Sciatic nerve (tissue), 2 donors: ENCODE measurements at places on chromosomes 6 and 20. TPM values are rescaled to one million over a fixed set of nuclear protein-coding genes. Genes with fewer than 3 reads are reported as not detected.

Gene GLP1R
- 1.6 TPM for total RNA-seq

Gene TMC2
- 0.22 TPM for total RNA-seq

Gene HLA-DPA1
- 141 TPM for total RNA-seq

Gene HMGN4
- total RNA-seq: 40.3 TPM

Gene ZNF512B
- 13.6 TPM for total RNA-seq

Gene COL21A1
- total RNA-seq: 31.4 TPM

Gene OR14J1
- not detected for total RNA-seq

Gene MEP1A
- total RNA-seq: not detected

Gene MUC22
- total RNA-seq: not detected

Gene DYNLT2
- total RNA-seq: 2.9 TPM

Gene DTD1
- total RNA-seq: 31.6 TPM

Gene F13A1
- 231 TPM for total RNA-seq

Gene ARHGAP40
- not detected for total RNA-seq

Gene HLA-F
- 71.2 TPM for total RNA-seq

Gene LHFPL5
- not detected for total RNA-seq

Gene SPEF1
- not detected for total RNA-seq

Gene BAG2
- 6.1 TPM for total RNA-seq

Gene LMBRD1
- 95.8 TPM for total RNA-seq

Gene CCN5
- 147 TPM for total RNA-seq

Gene EYS
- 0.31 TPM for total RNA-seq

Gene ZBTB24
- 9.9 TPM for total RNA-seq

Gene SPATA25
- total RNA-seq: 2.8 TPM

Gene CST2
- not detected for total RNA-seq

Gene GRIK2
- total RNA-seq: 12.8 TPM

Gene SLC35D3
- total RNA-seq: not detected

Gene LY6G5C
- total RNA-seq: 2.1 TPM

Gene RALY
- total RNA-seq: 94.6 TPM

Gene DLL1
- 15.4 TPM for total RNA-seq

Gene LAMA2
- total RNA-seq: 88.8 TPM

Gene RALGAPB
- 40.9 TPM for total RNA-seq

Gene SLC2A10
- total RNA-seq: 14.7 TPM

Gene SERINC3
- 114 TPM for total RNA-seq

Gene LGSN
- not detected for total RNA-seq

Gene LRFN2
- total RNA-seq: 0.13 TPM

Gene MOXD1
- total RNA-seq: 14.2 TPM

Gene GABRR1
- 0.27 TPM for total RNA-seq

Gene ENPP4
- 22.0 TPM for total RNA-seq

Gene SIRPD
- total RNA-seq: not detected

Gene DUSP15
- 49.5 TPM for total RNA-seq

Gene THBS2
- 104 TPM for total RNA-seq

Gene RFX6
- total RNA-seq: not detected

Gene CYP39A1
- 8.3 TPM for total RNA-seq

Gene PSORS1C2
- total RNA-seq: not detected

Gene CDSN
- total RNA-seq: not detected

Gene R3HDML
- not detected for total RNA-seq

Gene RAB32
- total RNA-seq: 21.3 TPM

Gene C6orf15
- total RNA-seq: not detected

Gene FNDC1
- 13.7 TPM for total RNA-seq

Gene ALDH5A1
- 19.3 TPM for total RNA-seq

Gene LPA
- total RNA-seq: 0.36 TPM

Gene RBM24
- total RNA-seq: 3.1 TPM

Gene KCNG1
- total RNA-seq: 3.5 TPM

Gene SLC22A16
- total RNA-seq: 0.22 TPM

Gene BANF2
- total RNA-seq: not detected

Gene LRRN4
- total RNA-seq: 0.36 TPM

Gene DEFB119
- not detected for total RNA-seq

Gene TAGAP
- 8.0 TPM for total RNA-seq

Gene TCP11
- total RNA-seq: not detected

Gene TSBP1
- not detected for total RNA-seq

Gene SIRPA
- 55.5 TPM for total RNA-seq
